HFF-Myc (cell line): ENCODE measurements at places on chromosomes 11 and 22.

DNA sequence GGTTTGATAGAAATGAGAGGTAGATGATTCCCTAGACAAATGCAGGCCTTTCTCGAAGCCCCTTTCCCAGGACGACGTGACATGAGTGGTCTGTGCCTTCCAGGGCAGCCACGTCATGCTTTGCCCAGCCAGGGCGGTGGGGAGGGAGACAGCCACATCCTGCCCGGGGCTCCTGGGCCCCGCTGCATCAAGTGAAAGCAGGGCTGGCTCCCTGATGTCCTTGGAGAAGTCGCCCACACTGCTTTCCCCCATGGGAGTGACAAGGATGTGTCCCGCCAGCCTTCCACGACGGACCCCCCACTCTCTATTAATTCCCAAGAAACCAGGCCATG, 13.2 kb downstream of the PPARA start:
- no peak for DNase-seq

DNA sequence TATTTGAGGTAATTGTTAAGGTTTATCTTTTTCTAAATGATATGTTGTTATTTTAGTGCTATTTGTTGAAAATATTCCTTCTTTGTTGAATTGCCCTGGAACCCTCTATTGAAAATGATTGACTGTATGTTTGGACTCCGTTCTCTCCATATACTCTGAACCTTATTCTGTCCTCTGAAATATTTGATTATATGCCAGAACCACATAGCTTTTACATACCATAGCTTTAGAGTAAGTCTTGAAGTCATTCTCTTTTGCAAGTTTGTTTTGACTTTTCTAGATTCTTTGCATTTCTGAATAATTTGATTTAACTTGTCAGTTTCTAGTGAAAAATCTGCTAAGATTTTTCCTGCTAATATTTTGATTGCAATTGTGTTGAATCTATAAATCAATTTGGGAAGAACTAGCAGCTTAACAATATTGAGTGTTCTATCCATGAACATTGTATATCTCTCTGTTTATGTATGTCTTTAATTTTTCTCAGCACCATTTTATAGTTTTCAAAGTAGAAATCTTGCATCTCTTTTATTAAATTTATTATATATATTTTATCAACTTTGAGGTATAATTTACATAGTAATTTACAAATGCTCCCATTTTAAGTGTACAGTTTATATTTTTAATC, 51.7 kb upstream of the PITPNB start:
- DNase-seq = no peak

DNA sequence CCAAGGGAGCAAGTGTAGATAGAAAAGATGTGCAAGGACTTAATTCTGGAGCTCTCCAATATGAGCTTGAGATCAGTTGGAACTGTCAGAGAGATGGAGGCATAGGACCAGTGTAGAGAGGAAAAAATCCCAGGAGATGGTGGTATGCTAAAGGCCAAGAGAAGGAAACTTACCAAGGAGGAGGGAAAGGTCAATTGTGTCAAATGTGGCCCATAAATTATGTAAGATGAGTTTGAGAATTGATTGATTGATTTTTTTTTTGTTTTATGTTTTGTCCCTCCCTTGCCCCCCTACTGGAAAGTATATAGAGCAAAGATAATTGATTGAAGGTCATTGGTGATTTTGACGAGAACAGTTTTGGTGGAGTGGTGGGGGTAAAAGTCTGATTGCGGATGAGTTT, 2.8 kb upstream of the USP2 start:
- DNase-seq = no peak

DNA sequence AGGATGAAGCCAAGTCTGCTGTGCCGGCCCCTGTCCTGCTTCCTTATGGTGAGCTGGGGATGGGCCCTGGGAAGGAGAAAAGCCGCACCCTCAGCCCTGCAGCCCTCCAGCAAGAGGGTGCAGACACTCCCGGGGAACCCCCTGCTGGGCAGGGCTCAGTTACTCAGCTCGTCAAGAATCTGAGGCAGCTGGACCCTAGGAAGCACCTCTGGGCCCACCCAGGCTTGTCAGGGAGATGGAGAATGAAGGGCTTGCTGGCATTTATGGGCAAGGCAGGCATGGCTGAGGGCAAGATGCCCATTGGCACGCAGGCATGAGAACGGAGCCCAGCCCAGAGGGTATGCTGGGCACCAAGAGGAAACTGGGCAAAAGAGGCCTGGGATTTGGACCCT, 12.9 kb downstream of the RELT start:
- DNase-seq = no peak

GRCh38 chr22:48380016-48380665, 1447.5 kb downstream of the BRD1 start:
- DNase-seq = no peak

DNA sequence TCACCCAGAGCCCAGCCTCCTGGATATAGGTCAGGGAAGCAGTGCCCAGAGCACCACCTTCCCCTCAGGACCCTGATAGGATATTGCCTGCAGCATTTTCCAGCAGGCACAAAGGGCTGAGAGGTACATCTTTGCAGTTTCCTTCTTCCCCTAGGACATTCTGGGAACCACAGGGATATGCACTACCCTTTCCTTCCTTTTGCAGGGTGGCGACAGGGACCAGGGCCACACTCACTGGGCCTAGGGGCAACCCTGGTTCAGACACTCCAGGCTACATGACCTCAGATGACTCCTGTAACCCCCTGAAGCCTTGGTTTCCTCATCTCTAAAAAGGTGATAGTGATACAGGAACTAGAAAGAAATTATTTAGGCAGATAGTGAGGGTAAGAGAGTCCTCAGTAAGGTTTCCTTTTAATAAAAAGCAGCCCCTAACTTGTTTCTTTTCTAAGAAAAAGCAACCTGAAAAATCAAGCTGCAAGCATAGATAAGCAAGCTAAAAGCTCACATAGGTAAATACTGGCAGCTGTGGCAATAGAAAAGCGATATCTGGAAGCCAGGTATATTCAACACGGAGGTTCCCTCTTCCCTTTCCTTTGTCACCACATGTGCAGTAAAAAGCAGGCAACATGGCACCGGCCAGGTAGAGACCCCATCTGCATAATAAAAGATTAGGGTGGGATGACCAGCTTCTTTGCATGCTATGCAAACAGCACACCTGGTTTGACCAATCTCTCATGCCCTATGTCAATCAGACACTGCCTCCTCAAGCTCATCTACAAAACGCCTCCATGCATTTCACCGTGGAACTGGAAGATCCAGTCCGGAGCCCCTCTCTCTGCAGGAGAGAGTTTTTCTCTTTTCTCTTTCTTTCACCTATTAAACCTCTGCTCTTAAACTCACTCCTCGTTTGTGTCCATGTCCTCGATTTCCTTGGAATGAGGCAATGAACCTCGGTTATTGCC, 13.2 kb upstream of the MRGPRX2 start:
- no peak for DNase-seq

- DNase-seq = no peak
These were observed 102.4 kb downstream of the PTPRJ start for GRCh38 chr11:48082771-48083170.

DNA sequence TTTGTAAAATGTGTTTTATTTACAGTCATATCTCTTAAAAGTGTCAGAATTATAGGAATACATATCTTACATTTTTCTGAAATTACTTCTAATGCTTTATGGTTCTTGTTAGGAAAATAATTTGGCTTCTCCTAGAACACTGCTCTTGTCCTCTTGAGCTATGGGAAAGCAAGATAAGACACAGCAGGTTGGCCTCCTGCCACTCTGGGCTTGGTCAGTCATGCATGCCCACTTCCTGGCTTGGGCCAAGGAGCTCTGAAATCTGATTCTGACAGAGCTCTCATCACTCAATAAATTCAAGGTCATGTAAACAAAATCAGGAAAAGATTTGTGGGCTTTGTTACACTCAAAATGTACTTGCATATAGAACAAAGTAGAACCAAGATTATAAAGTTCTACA, 1036.0 kb downstream of the OPCML start:
- no peak for DNase-seq

DNA sequence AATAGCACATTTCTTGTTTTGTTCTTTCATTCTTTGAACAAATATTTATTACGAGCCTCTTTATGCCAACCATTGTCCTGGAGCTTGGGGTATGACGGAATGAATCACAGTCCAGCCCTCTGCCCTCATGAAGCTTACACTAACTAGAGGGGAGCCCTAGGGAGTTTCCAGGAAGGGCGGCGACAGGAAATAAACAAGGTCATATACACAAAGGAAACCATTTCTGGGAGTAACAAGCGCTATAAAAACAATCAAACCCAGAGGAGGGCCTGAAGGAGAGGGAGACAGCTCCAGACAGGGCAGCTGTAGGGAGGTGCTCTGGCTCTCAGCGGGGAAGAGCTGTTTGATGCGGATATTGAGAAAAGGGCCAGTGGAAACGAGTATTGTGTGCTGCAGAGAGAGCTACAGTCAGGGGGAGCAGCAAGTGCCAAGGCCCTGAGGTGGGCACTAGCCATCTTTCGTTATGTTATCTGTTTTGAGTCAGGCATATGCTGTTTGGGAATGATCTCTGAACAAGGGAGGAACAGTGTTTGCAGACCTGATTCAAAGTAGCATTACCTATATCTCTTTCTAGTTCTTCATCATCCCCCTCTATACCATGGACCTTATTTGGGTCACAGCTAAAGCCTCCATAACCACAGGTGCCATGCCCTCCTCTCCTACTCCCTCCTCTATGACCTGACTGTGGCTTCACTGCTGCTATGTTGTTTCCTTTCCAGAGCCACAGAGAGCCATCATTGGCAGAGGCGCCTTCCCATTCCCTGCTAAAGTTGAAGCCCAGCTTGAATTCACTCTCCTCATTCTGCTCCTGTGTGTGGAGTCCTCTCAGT, 15.3 kb upstream of the ZBTB16 start:
- no peak for DNase-seq

DNA sequence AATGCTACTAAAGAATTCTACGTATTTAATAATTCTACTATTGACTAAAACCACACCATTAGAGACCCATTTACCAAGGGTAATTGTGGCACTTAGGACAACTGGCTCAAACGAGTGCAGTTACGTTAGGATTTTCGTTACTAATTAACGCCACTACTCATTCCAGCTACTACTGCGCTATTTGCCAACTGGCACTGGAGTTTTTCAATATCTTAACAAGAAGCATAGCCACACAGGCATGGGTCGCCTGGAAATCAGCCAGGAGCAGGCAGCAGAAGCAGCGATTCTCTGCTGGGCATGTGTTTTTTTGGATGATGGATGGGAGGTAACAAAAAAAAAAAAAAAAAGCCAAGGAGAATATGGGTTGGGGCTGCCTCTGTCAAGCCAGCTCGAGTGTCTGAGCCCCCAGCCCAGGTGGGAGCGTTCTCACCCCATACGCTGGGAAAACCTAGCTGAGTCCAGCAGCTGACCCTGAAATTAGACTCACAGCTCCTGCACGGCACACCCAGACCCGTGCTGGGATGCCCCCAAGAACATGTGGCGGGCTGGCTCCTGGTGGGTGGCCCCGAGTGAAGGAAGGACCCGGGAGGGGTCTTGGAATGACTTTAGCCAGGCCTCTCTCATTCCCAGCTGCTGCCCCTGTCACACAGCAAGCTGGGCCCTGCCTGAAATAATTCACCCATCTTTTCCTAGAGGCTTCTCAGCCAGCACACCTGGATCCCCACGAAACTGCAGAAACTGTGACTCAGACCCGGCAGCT, 214.0 kb downstream of the BRD1 start:
- no peak for DNase-seq

DNA sequence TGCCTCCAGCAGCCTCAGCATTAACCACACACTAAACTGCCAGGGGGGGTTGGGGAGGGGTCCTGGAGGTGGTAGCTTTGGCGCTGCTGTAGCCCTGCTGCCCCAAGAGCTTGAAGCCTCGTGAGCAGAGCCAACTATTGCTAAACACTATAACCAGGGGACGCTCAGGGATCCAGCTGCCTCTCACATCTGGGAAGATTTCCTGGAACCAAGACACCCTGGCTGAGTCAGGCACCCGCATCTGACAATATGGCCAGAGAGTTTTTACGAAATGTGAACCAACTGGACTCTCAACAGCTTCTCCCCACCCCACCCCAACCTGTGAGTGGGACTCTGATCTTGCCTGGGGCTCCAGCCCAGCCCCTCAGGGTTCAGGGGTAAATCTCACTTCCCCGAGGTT, 14.3 kb downstream of the C1QTNF6 start:
- no peak for DNase-seq

DNA sequence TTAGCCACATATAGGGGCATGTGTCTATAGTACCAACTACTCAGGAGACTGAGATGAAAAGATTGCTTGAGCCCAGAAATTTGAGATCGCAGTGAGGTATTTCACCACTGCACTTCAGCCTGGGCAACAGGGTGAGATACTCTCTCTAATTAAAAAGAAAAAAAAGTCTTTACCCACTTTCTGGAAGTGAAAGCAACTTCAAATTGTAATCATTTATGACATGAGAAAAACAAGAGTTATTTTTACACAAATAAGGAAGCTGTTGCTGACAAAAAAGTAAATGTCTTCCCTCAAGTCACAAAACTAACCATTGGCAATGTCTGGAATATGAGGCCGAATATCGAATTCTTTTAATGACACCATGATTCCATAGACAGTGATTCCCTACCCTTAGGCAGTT, 71.4 kb downstream of the GLYATL1 start:
- no peak for DNase-seq

DNA sequence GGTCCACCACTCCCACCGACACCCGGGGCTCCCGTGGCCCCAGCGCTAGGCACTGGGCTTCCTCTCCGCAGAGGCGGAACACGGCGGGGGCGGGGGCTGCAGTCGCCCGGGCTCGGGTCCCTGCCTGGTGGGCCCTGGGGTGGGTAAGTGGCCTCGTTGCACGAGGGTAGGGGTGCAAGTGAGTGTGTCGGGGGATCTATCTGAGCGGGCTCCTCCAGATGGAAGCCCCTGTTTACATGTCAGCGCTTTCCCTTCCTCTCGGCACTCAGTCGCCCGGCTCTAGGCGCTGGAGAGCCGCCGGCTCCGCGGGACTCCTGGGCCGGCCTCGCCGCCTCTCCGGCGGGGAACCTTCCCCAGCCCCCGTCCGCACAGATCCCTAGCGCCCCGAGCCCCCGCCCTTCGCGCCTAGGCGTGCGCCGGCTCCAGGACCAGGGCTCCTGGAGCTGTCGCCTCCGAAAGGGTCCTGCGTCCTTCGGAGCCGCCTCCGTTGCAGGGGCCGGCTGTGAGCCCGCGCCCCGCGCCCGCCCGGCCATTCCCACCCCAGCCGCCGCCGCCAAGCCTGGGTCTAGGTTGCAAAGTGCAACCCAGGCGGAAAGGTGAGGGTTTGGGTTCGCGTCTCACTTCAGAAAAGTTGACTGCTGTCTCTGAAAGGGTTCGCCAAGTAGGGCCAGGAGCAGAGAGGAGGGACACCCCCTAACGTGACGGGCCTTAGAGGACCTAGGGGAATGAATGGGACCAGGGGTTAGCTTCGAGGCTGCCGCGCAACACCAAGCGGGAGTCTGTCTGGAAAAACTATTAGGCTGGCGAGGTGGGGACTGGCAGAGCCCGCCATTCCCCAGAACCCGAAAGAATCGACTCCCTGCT, 978 bp downstream of the FLI1 start:
- DNase-seq = no peak
